ENCODE measurements at places on chromosomes 5 and 9.
A peak's percentile ranks its signal among the peaks of the same experiment; 100 is the strongest.

DNA sequence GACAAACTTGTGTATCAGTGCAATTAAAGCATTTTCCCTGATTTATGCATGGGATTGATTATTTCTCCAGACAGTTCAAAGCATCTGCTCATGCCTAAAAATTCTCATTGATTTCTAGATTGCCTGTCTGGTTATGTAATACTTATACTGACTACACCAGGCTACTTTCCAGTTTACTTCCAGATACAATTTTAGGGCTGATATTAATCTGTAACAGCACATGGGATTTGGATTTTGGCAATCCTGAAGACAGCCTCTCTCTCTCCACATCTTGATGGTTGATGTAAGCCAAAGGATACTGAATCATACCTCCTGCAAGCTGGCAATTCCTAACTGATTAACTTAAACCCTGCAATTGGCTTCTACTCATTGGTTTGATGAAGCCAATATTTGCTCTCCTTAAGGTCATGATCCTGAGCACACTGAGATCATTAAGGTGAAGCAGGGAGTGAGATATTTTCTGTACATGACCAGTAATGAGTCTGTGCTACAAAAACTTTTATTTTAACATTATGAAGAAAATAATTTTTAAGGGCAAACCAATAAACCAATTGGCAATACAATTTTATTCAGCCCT lies 25.7 kb upstream of the FBXL7 start:
- DNase-seq, result peak; percentile 18

DNA sequence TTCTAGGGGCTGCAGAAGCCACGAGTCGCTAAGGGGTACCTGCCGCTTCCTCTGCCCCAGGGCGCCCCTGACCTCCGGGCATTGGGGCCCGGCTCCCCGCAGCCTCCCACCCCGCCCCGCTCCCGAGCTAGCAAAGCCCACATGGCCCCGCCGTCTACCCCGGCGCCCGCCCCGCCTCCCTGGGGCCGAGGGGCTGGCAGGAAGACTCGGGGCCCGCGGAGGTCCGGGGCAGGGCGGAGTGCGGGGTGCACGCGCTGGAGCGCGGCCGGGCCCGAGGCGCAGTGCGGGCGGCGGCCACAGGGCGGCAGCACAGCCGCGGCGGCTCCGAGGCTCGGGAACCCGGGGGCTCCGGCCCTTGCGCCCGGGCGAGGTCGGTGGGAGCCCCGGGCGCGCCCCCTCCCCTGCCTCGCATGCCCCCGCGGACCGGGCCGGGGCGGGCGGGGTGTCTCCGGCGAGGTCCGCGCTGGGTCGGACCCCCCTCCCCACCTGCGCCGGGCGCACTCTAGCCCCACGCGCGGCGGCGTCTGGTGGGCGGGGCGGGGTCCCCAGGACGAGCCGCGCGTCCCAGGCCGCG lies 6.7 kb downstream of the NRARP start:
- DNase-seq, result no peak

- DNase-seq, result no peak
Measured at GRCh38 chr9:112433499-112434392, 52.9 kb upstream of the KIAA1958 start.

DNA sequence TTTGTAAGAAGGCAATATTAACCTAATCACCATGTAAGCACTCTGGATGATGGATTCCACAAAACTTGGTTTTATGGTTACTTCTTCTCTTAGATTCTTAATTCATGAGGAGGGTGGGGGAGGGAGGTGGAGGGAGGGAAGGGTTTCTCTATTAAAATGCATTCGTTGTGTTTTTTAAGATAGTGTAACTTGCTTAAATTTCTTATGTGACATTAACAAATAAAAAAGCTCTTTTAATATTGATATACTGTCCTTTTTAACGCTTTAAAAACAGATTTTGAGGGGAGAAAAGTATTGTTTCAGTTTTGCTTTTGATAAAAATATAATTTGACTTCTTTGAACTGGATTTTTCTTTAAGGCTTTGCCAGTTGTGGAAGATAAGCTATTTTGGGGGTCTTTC lies 59.8 kb downstream of the LMNB1 start:
- no peak for DNase-seq

- DNase-seq, result peak; percentile 54
Measured at GRCh38 chr9:97039514-97039860, 545 bp upstream of the CTSV start.

- no peak for DNase-seq
Measured at GRCh38 chr9:98193336-98193944, 1.0 kb upstream of the CORO2A start.

DNA sequence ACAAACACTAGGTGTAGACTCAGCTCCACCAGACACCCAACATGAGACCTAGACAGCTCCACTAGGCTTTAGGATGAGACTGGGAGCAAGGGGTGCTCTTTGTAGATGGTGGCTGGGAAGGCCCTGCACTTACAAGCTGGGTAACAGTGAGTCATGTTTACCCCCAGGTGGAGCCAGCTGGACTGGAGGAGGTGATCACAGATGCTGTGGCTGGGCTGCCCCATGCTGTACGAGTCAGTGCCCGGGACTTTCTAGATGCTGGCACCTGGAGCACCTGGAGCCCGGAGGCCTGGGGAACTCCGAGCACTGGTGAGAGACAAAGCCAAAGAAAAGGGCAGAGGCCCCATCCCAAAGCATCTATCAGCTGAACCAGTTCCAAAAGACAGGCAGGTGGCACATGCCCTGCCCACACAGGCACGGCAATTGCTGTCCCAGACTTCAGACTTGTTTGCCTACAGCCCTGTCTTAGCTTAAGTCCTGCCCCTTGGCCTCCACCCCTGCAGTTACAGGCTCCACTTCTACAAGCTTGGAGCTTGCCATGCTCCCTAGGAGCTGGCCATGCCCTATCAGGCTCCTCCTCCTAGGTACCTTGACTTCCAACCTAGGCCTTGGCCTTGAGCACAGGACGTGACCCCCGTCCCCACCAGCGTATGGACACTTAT lies 2.7 kb downstream of the CCL27 start:
- no peak for DNase-seq

DNA sequence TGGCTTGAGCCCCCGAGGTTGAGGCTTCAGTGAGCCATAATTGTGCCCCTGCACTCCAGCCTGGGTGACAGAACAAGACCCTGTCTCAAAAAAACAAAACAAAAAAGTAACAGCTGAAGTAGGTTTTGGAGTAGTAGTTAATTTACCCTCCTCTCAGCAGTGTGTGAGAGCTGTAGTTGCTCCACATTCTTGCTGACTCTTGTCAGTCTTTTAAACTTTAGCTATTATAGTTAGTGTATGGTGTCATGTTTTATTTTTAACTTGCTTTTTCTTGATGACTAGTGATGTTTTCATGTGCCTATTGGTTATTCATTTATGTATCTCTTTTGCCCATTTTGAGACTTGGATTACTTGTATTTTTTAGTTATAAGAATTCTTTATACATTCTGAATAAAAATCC lies 52.9 kb upstream of the DHFR start:
- DNase-seq, result peak; percentile 19

DNA sequence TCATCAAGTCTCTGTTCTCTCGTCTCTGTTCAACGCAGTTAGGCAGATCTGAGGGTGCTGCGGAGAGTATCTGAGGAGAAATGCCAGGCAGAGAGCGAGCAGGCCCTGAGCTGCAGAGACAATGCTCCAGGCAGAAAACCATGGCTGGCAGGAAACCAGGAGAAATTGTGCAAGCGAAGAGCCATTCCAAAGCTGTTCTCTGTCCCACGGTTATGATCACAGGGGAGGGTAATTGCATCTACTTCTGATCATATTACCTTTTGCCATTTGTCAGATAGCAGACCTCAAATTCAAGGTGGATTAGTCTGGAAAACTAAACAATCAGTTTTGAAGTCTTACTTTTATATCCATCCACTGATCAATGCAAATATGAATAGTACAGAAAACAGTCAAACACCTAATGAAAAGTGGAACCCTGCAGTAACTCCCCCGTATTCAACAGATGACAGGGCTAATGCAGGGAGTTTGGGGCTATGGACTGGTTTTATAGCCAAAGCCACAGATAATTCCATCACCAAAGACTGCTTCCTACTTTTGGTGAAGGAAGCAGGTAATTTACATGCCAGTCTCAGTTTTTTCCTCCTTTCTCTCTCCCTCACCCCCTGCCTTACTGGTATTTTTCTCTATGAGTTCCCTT lies 228.0 kb downstream of the DCP2 start:
- DNase-seq, result peak; percentile 68

- no peak for DNase-seq
Measured at GRCh38 chr9:35556776-35557175, 48.3 kb upstream of the TESK1 start.

DNA sequence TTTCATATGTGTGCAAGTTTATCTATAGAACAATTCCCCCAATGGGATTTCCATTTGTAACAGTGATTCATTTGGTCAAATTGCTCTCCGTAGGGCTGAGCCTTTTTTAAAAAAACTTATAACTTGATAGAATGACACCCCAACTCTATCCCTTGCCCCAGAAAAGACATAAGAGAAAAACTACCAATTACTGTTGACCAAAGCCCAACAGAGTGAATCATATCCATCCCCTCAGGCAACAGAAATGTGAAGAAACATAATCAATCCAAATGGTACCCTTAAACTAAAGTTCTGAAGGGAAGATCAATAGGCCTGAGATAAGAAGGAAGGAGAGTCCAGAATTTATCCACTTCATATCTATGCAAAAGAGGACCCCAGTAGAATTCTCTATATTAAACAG lies 17.8 kb downstream of the TICAM2 start:
- no peak for DNase-seq

GRCh38 chr5:60196385-60197113 lies 303.0 kb upstream of the PDE4D start:
- DNase-seq, result peak; percentile 98

DNA sequence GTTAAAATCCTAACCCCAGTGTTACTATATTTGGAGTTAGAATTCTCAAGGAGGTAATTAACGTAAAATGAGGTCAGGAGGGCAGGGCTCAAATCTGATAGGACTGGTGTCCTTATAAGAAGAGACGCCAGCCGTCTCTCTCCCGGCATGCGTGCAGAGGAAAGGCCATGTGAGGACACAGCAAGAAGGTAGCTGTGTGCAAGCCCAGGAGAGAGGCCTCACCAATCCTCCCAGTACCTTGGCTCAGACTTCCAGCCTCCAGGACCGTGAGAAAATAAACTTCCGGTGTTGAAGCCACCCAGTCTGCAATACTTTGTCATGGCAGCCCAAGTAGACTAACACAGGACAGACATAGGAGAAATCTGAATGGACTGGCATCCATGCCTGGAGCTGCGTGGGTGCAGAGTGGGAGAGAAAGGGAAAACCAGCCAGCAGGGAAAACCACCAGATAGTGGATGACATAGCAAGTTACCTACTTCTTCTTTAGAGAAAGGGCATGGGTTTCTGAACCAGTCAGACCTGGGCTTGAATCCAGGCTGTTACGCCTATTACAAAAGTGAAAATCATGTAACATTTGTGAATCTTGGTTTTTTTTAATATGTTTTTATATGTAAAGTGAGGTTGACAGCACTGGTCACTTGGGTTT lies 89.2 kb downstream of the FSTL4 start:
- DNase-seq, result no peak

DNA sequence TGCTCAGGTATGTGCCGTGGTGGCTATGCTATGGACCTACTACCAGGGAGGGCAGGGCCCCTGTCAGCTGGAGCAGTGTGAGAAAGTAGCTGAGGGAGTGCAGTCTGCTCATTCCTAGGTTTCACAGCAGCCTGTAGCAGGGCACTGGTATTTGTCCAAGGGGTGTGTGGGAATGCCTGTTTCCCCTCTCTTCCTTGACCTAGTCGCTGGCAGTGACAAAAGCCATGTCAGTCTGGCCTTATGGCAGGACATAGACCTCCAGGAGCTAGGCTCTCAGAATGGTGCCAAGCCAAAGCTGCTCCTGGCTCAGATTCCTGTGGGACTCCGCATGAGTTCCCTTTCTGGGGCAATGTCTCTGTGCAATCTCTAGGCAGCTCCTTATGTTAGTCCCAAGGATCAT lies 253.9 kb upstream of the TYRP1 start:
- DNase-seq, result no peak

GRCh38 chr5:110638970-110639902 lies 87.2 kb downstream of the TMEM232 start:
- DNase-seq, result peak; percentile 15

DNA sequence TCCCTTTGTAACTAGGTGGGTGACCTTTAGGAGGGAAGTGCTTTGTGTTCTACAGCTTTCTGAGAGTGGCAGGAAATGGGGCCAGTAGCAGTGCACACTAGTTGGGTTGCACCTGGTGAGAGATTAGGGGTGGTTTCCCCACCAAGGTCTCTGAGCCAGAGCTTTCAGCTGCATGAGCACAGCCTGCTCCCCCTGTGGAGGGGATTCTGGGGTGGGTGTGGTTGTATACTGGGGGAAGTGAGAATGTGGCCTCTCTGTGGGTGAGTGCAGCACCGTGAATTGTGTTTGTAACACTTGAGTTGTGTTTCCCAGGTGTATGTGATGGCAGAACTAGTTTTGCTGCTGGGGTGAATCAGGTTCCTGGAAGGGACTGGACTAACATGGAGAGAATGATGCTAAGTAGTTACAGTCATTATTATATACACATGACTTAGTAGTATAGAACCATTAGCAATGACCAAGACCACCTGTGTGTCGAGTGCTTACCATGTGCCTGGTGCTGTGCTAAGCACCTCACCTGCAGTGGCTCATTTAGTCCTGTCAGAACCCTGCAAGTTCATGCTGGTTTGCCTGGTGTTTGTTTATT lies 11.8 kb upstream of the CXXC5 start:
- DNase-seq, result no peak

DNA sequence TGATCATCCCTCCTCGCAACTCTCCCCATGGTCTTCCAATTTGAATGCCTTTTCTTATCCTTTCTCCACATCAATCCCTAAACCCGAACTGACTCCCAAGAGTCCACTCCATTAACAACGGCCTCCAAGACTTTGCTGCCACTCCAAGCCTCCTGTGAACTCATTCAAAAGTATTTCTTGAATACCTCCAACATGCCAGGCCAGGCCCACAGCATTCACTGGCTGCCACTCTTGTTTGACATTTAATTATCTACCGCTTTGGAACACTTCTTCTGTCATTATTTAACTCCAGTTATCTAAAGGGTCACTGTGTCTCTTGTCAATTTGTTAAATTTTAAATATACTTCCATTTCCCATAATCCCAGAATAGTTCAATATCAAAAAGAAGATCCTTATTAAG lies 378.9 kb downstream of the EFNA5 start:
- DNase-seq, result no peak

GRCh38 chr5:157558041-157558595 lies 17.5 kb downstream of the ADAM19 start:
- DNase-seq, result peak; percentile 80

GRCh38 chr5:168583742-168584482 lies 4.7 kb upstream of the PANK3 start:
- DNase-seq, result no peak

DNA sequence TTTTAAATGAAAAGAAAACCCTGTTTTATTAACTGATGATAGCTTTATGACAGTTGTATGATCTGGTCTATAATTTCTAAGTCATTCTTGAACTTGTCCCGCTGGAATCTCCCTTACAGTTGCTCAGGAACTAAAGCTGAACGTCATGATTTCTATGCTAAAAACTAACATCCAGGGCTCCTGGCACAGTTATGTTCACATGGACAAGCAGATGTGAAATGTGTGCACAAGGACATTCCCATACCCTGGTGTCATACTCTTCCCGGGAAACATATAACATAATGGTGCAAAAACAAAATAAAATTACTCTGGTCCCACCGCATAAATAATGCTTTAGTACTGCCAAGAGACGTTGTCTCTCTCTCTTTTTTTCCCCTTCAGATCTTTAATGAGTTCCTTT lies 134.9 kb downstream of the PRDM6 start:
- DNase-seq, result peak; percentile 52

Measured in fibroblast of mammary gland (primary cell).